Right hindlimb (tissue), 1 donor: ENCODE measurements at places on chromosomes 11 and 22.

DNA sequence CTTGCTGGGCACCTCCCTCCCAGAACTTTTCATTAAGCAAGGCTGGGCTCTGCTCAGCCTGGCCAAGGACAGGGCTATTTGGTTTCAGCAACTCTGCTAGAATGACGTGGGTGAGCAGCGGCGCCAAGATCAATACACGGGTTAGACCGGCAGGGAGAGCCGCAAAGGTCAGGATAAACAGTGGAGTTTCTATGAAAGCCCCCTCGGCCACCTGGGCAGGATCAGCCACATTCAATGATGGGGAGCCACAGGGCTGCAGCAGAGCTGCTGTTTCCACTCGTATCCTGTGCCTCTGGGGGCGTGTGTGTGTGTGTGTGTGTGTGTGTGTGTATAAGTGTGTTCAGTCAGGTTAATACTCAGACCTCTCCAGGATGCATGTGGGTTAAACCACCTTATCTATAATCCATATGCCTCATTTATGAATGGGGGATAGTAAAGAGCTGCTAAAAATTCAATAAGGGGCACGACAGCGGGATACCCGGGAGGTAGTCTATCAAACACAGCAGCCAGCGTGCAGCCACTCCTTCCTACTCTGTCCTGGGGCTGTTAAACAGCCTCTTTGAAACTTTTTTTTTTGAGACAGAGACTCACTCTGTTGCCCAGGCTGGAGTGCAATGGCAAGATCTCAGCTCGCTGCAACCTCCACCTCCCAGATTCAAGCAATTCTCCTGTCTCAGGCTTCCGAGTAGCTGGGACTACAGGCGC lies 34.8 kb downstream of the MYH9 start:
- DNase-seq, result peak; percentile 84

- no peak for DNase-seq
These were observed 662.5 kb upstream of the TENM4 start for GRCh38 chr11:80103142-80103859.

GRCh38 chr11:64181506-64182411 lies 4.2 kb upstream of the STIP1 start:
- peak; percentile 93 for DNase-seq

DNA sequence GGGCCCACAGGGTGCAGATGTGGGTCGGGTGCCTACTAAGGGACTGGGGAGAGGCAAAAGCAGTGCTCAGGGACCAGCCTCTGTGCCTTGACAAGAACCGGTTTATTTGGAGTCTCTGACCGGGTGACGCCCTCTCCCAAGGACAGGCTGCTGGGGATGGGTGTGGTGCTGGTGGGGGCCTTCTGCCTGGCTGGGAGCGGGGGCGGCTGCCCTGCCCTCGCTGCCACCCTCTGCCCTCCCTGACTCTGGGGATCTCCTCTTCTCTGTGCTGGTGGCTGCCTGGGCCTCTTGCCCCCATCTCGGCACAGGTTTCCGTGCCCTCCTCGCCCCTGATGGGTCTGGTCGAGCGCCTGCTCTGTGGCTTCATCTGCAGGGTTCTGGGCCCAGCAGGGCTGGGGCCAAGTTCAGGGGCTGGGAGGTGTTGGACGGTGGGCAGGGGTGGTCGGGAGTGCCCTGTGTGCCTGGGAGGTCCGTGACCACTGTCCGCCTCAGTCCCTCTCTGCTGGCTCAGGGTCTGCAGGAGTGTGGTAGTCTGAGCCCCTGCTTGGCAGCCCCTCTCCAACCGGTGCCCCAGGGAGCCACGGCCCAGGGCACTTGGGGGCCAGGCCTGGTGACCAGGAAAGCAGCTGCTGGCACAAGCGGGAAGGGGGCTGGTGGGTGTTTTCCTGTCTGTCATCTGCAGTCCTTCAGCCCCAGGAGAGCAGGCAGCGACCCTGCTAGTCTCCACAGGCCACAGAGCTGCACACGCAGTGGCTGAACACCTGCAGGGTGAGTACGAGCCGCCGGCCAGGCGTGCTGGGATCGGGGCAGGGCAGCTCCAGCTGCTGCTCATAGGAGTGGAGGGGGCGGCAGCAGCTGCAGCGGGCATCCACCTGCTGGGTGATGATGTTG lies 23.5 kb downstream of the MUC6 start:
- DNase-seq, result peak; percentile 82

- DNase-seq, result peak; percentile 58
These were observed 564 bp downstream of the THAP12 start for GRCh38 chr11:76380159-76380976.

DNA sequence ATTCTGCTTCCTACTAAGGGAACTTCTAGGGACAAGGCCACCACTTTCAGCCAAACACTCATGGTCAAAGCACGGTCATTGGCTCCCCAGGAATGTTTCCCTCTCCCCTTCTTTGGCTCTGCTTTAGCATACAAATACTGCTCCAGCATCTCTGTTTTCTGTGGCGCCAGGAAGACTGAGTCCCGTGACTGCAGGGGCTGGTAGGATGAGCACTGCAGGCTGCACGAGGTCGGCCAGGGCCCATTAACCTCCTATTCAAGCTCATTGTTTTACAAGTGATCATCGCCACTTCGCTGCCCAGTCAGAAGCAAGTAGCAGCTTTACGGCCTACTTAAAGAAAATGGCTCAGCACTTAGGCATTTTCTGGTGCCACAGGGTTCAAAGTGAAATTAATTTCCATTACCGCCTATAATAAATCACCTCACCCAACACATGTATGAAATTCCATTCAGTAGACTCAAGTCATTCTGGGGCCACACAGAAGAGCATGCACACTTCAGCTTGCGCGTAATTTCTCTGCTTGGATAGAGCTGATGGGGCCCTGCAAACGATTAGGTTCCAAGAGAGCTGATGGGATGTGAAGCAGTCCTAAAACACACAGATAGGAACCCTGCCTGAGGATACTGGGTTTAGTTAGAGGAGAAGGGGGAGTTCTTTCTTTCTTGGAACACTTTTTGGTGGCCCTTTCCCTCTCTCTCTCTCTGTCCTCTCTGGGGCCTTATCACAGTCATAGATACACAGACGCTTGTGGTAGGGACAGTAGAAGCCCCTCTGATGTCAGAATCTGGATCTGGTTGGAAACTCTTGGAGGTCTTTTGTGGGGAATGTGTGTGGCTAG lies 173.7 kb downstream of the KIF18A start:
- no peak for DNase-seq

DNA sequence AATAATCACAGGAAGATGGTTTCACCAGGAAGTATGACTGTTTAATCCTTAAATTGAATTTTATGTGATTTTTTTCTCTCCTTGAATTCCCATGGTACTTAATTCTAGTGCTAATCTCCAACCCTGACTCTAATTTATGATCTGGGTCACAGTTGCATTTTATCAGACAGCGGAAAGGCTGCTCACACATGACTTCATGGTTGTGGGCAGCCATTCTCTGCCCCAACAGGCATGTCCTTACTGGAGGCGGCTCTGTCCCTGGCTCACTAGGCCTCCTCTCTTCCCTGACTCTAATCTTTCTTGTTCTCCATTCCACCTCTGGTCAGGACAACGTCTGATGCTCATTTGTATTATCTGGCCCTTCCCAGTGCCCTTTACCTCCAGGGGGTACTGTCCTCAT lies 184.4 kb downstream of the CHST1 start:
- no peak for DNase-seq

GRCh38 chr11:34732831-34733230 lies 111.9 kb downstream of the EHF start:
- DNase-seq, result no peak

DNA sequence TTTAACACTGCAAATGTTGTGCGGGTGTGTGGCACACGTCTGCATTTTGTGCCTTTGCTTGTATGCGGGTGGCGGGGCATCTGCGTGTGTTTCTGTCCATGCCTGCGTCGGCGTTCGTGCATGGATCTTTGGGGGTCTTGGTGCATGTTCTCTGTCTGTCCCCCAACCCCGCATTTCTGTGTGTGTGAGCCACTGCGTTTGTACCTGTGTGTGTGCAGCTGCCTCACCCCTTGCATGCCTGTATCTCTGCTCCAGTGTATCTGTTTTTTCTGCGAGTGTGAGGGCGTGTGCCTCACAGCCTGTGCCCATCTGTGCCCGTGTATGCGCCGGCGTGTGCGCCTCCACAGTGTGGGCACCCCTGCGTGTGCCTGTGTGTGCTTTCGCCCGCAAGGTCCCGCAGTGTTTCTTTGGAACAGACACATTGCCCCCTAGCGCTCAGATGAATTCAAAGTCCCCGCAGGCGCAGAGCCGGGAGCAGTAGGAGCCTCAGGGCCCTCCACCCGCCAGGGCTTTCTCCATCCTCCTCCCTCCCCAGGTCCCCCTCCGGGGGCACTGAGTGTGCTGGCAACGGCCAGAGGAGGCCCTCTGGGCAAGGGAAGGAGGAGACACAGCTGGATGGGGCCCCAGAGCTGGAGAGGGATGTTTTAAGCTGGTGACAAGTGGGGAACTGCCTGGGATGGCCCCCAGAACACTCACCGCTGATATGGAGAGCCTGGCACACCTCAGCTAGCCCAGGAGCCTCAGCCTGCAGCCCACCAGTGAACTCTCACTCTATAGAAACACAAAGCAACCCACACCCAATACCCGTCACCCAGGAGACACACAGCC lies 3.1 kb upstream of the MN1 start:
- DNase-seq, result peak; percentile 81

DNA sequence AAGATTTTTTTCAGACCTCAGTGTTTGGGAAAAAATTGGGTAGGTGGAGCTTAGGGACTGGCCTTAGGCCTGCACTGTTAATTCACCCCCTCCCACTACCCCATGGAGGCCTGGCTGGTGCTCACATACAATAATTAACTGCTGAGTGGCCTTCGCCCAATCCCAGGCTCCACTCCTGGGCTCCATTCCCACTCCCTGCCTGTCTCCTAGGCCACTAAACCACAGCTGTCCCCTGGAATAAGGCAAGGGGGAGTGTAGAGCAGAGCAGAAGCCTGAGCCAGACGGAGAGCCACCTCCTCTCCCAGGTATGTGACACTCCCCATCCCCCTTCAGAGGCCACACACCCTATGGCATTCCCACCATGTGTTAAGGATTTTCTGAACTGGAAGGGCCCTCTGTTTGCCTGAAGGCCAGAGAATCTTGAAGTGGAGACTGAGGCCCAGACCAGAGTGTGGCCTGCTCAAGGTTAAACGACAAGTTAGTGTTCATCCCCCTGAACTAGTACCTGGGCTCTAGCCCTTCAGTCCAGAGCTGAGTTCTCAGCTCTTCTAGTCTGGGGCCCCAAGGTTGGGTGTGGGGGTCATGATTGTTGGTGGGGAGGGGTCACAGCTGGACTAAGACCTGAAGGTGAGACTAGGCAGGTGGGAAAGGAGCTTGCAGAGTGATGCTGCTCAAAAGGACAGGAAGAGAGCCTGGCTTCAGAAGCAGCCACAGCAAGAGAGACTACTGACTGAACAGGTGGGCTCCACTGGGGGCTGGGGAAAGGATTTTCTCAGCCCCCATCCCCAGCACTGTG lies 2.3 kb upstream of the FOLR1 start:
- peak; percentile 64 for DNase-seq

DNA sequence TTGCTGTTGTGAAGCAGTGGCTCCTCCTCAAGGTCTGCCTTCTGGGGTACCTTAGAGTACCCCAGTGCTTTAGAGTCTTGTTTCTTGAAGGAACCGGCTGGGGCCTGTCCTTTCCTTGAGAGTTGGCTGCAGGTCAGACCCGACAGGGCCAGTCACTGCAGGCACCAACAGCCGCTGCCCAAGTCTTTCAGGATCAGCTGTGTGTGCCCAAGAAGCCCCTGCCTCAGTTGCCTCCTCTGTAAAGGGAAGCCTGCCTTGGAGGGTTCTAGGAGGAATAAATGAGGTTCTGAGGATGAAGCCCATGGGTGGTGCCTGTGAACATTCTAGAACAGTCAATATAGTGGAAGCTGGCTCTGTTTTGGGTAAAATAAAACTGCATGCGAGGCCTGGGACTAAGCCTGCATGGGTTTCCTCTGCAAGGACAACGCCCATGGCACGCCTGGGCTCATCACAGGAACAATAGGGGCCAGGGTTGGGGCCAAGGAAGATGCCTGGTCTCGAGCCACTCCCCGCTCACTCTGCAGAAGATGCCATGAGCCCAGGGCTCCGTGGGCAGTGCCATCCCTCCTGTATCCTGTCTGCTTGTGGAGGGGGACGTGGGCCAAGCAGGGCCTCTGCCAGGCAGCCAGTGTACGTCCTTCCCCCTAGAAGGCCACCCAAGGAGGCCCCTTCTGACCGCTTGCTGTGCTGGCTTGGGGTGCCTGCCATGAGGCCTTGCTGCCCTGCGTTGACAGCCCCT lies 81.6 kb downstream of the MED15 start:
- DNase-seq, result no peak

DNA sequence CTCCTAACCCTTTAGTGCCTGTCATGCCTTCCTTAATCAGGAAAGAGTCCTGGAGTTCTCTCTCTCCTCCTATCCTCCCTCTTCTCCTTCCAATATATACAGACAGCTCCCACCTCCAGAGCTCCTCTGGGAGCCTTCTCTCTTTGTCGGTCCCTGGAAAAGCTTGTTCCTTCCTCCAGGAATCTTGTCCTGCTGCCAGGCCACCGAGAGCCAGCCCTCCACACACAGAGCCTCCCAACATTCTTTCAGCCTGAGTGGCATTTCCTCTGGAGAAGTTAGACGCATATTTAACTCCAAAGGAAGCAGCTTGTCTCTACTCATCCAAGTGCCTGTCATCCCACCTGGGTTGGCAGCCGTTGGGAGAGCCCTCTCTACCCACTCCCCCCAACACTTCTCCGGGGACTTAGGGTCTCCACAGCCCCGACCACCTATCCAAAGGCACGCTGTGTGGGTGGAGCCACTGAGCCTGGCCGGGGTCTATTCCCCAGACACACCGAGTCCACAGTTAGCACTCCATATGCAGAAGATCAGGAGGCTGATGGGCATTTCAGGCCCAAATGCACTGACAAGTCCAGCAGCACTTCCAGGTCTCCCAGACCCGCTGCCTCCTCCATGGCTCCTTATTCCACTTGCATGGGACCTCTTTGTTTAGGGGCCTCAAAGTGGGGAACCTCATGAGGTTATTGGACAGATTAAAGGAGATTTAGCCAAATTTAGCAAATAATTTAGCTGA lies 31.1 kb downstream of the DKK3 start:
- peak; percentile 90 for DNase-seq

GRCh38 chr11:60625262-60625661 lies 74.2 kb upstream of the MS4A8 start:
- no peak for DNase-seq
